Urinary bladder (tissue), 4 donors: ENCODE measurements at places on chromosomes 12 and 14. TPM values are rescaled to one million over a fixed set of nuclear protein-coding genes. Genes with fewer than 3 reads are reported as not detected.

GRCh38 chr12:42498549-42499247 is 90.8 kb downstream of the PRICKLE1 start:
- no peak for DNase-seq

GRCh38 chr12:104792570-104792969 is 165.5 kb downstream of the SLC41A2 start:
- no peak for DNase-seq

DNA sequence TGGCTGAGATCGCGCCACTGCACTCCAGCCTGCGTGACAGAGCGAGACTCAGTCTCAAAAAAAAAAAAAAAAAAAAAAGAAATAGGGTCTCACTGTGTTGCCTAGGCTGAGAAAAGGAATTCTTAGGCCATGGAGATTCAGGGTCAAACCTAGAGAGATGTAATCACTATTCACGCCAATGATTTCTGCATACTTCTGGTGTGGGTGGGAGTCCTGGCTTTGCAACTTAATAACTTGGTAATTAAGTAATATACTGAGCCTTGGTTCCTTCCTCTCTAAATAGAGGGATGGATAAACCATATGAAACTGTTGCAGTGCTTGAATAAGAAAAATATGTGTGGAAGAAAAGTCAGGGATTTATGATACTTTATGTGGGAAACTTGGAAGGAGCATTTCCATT is 2.7 kb downstream of the ZNF410 start:
- no peak for DNase-seq

- DNase-seq, result no peak
Observed at GRCh38 chr12:69688471-69689427, 10.4 kb downstream of the BEST3 start.

- DNase-seq, result no peak
Observed at GRCh38 chr12:5912011-5912410, 33.0 kb downstream of the ANO2 start.

- no peak for DNase-seq
Observed at GRCh38 chr14:77478796-77479195, 19.8 kb downstream of the ISM2 start.

- DNase-seq, result no peak
Observed at GRCh38 chr12:125890971-125891370, 825.7 kb downstream of the AACS start.

DNA sequence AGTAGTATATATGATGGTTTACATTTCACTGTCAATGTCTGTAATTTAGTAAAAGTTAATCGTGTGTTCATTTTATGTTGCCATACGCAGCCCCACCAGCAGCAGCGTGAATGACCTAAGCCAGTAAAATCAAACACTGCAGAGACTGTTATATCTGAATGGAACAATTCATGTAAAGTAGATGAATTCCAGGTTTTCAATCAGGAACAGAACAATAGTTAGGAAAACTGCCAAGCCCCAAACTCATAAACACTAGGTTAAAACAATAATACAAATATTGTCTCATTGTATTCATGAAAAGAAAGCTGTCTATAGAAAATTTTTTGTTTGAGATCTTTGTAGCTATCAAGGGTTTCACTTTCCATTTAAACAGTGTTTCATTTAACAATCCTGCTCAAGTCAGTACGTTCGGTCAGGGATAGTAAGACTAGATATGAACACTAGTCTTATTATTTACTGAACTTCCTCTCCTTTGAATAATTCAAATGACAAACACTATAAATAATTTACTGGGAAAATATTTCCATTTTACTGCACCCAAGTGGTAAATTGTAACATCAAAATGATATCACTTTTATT is 256.8 kb upstream of the FLRT2 start:
- no peak for DNase-seq

Gene ETV6
- 11.8 TPM for polyA plus RNA-seq

Gene MUCL1
- not detected for polyA plus RNA-seq

Gene BMP4
- 82.4 TPM for polyA plus RNA-seq

Gene NOXRED1
- polyA plus RNA-seq, result 0.14 TPM

Gene PCED1B
- 4.6 TPM for polyA plus RNA-seq

Gene CCDC197
- polyA plus RNA-seq, result not detected

Gene NRXN3
- 6.7 TPM for polyA plus RNA-seq
